ENCODE measurements at places on chromosomes 6 and 20.

GRCh38 chr6:20432692-20433091 lies 31.0 kb downstream of the E2F3 start:
- DNase-seq, result no peak

- no peak for DNase-seq
Measured at GRCh38 chr6:166361077-166361429, 18.7 kb upstream of the SFT2D1 start.

DNA sequence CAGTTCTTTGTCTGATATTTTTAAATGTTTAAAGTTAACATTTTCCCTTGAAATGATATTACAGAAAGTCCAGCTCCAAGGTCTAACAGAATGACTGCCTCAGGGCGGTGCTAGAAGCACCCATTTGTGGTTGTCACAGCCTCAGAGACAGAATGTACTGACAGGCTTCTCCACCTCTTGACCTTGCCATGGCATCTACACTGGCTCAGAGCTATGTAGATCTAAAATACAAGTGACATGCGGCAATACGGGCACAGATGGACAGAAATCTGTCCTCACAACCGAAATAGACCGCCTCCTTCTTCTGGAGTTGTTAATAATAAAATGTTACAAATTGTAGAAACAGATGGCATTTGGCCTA lies 167.2 kb upstream of the THEMIS start:
- no peak for DNase-seq

DNA sequence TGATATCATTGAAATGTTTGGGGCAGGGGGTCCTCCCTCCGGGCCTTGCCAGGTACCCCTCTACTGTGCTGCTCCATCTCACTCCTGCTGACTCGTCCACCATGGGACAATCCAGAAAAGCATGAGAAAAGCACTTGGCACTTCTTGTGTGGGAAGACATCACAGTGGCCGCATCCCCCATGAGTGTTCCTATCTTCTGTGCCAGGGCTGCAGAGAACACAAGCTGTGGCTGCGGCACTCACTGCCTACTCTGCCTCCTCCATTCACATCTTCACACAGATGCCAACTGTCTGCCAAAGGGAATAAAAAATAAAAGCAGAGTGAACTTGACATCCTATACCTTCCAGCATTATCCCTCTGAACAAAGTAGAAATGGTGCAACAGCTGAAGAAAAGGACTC lies 117.4 kb upstream of the PROKR2 start:
- DNase-seq, result no peak

DNA sequence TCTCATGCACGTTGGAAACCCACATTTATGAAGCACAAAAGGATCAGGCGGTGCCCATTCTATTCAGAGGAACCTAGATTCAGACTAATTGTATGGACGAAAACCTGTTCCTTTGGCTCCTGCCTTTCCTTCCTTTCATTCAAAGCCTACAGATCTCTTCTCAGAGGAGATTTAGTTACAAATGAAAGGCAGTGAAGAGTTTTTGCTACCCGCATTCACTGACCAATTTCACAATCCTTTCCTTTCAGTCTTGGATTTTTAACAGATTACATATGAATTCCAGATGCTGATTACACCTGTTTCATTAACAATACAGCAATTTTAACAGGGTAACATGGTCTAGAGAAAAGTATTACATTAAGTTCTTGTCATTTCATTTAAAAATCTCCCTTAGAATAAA lies 32.0 kb downstream of the TMEM242 start:
- DNase-seq, result no peak

DNA sequence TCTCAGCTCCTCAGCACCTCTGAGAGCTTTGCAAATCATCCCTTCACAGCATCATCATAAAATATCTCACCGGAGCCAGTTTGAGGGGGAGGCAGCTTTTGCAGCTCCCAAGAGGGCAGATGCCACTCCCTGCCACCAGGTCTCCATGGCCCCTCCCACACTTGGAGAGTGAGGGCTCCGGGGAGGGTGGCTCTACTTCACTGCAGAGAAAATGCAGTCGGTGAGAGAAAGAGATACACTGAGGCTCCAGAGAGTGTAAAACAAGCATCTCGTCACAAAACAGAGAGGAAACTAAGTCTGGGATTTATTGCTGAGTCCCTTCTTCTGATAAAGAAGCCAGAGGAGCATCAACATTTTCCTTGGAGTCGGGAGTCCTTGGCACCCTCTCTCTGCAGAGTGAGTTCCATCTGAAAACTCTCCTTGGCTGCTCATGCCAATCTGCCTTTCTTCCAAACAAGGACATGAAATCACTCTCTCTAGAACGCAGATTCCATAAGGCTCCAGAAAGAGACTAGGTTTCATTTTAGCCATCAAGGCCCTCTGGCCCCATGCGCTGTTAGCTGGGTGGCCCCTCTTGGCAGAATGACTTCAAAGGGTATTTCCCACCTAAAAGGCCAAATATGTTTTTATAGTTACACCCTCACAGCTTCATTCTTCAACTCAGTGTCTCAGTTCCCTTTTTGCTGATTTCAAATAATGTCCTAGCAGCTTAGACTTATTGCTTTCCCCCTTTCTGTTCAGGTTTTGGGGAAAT lies 70.6 kb upstream of the F13A1 start:
- no peak for DNase-seq
